Placental epithelial cell (primary cell): ENCODE measurements at places on chromosomes 4 and X. TPM values are rescaled to one million over a fixed set of nuclear protein-coding genes. Genes with fewer than 3 reads are reported as not detected.

Gene IL13RA1
- total RNA-seq = 16.9 and 23.5 TPM in 2 replicates

Gene TCEANC
- total RNA-seq = 2.0 and 3.9 TPM in 2 replicates

Gene CT45A10
- not detected in 2 replicates for total RNA-seq

Gene TXK
- not detected in 2 replicates for total RNA-seq

Gene LONRF3
- total RNA-seq = not detected in 2 replicates

Gene ARAF
- total RNA-seq = 16.5 and 35.2 TPM in 2 replicates
